ENCODE measurements at places on chromosomes 11 and 22. TPM values are rescaled to one million over a fixed set of nuclear protein-coding genes. Genes with fewer than 3 reads are reported as not detected.

The KRTAP5-2 gene
- total RNA-seq, result not detected

DNA sequence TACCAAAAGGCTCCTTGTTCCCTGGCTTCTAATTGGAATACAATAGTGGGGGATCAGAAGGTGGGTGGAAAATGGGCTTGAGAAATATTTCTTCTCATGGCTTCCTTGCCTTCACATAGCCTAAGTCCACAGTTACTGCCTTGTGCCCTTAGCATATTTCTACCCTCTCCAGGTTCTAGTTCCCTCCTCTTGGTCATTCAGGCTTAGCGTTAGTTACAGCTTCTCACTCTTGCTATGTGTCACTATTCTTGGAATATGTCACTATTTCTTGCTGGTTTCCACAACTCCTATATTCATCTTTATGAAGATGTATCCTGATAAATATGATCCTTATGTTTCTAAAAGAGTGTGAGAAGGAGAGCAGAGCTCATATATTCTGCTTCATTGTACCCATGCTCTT is 2.5 kb downstream of the OR2D2 start:
- no peak for DNase-seq

GRCh38 chr11:128837627-128838026 is 29.5 kb downstream of the KCNJ1 start:
- DNase-seq, result peak; percentile 40

DNA sequence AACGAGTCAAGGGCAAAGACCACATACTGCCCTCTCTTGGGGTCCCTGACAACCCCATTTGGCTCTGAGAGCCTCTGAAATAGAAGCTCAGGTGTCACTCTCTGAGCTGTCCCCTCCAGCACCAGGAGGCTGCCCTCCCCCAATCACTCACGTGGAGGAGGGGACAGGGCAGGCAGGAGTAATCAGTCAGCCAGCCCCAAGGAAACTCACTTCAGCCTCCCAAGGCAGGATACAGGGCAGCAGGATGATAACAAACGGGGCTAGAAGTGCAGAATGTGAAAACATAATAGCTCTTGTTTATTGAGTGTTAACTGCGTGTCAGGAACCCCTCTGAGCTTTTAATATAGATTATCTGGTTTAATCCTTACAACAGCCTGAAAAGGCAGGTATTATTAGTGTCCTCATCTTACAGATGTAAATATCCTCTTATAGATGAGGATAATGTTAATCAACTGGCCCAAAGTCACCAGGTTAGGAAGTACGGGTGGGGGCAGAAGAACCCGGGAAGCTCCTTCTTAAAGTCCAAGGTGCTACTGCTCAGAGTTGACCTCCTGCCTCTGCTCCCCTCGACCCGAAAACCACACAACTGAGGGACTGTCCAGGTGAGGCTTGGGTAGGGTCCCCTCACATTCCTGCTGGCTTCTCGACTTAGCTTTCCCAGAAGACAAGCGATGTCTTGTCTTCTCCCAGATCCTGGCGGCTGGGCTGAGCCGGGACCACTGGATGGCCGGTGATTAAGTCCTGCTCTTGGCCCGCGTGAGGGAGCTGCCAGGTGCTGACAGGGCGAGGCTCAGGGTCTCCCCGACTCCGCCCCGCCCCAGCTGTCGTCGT is 2.7 kb downstream of the CHRM4 start:
- DNase-seq, result no peak

Measured in HT1080 (cell line).